ENCODE measurements at places on chromosomes 7 and 10. TPM values are rescaled to one million over a fixed set of nuclear protein-coding genes. Genes with fewer than 3 reads are reported as not detected.
A peak's percentile ranks its signal among the peaks of the same experiment; 100 is the strongest.

DNA sequence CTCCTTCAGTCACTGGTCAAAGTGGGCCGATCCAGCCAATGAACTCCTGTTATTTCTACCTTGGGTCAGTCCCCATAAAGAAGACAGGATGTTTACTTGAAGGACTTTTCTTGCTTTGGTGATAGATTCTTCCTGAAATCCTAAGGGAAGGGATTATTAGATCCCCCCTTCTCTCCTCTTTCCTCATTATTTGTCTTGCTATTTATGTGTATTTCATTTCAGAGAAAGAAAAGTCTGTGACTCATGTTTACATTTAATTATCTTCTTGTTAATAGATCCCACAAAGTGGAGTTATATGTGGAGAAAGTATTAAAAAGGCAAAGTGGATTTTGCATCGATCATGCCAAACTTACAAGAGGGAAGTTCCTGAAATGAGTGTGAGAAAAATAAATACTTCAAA is 341.5 kb downstream of the PHTF2 start:
- no peak for DNase-seq

DNA sequence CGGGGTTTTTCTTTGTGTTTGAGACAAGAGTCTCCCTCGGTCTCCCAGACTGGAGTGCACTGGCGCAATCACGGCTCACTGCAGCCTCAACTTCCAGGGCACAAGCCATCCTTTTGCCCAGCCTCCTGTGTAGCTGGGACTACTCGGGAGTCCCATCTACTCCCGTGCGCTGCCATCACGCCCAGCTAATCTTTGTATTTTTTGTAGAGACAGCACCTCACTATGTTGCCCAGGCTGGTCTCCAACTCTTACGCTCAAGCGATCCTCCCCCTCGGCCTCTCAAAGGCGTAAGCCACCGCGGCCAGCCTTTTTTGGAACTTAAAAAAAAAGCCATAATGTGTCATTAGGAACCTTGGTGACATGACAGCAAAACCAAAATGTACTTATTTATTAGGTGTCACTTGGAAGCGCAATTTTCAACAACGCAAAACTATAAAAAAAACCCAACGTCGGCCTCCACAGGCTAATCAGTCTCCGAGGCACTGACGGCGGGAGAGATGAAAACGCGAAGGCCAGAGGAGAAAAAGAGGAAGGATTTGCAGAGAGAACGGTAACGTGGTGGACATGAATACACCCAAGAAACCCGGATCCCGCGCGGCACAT is 911 bp upstream of the HNRNPH3 start:
- no peak for DNase-seq

GRCh38 chr10:47058961-47059391 is 147.7 kb downstream of the PTPN20 start:
- no peak for DNase-seq

GRCh38 chr7:113071465-113071864 is 15.2 kb downstream of the GPR85 start:
- DNase-seq, result no peak

DNA sequence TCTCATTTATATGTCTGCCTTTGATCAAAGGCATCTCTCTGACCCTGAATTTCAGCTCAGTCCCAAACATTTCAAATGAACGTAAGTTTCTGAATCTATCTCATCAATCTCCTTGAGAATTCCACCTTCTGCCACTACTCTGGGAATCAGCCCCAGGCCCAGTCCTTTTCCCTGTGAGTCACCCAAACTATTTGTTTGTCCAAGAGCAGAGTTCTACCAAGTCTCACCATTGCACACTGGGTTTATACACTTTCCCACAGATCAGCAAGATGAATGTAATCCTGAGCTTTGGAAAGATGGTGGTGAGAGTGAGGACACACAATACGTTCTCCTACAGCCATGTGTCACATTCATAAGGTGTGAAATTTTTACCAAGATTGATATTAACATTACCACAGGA is 251.3 kb upstream of the VWC2 start:
- no peak for DNase-seq

- DNase-seq, result no peak
These were observed 51.6 kb downstream of the COL28A1 start for GRCh38 chr7:7484072-7484471.

DNA sequence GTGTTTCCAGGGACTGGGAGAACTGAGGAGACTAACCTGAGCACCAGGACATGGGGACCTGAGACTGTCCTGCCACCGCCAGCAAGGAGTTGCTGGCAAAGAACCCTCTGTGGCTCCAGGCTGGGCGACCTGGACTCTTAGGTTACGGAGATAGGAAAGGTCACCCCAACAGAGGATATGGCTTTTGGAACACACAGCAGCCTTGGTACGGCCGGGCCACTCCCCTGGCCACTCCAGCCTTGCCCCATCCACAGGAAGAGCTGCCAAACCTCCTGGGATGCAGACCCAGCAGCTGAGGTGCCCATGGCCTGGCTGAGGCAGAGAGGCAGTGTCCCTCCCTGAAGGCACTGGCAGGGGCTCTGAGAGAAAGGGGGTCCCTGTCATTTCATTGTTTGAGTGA is 137.8 kb downstream of the OAT start:
- no peak for DNase-seq

DNA sequence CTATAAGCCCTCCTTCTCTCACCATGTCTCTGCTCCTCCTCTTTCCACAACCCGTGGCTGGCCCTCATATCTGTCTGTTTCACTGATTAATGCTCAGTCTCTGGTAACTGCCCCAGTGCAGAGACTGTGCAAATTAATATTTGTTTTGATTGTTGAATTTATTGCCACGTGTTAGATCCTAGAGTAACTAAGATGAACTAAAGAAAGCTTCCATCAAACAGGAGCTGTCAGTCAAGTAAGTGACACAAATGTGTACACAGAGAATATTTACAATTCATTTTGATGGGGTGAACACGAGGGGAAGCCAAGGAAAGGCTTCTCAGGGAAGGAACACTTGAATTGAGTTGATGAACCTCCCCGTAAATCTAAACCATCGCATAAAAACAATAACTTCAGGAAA is 182.5 kb downstream of the BAMBI start:
- no peak for DNase-seq

- no peak for DNase-seq
These were observed 82.5 kb upstream of the SP4 start for GRCh38 chr7:21345361-21345760.

DNA sequence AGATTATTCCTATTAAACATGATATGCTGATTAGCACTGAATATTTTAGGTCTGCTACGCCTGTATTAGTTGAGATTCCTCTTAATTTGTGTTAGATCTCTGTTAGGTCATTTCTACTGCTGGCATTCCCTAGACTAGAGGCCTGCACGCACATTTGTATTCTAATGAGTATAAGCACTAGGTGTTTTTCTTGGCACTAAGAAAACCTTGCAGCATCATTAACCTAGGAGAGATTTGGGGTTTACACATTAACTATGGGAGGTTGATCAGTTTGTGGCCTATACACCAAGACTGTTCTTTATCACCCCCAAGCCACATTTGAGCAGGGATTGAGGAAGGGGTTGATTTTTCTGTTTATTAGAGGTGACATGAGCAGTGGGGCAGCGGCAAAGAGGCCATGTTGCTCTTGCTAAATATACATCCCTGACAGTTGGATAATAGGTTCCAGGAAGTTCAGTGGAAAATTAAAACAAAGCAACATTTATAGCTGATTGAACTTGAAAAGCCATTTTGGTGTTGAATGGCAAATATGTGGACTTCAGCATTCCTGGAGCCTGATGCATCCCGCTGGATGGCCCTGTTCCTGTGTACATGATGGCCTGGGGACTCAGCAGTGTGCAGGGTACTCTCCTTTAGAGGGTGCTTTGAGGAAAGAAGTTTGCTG is 65.2 kb downstream of the GBF1 start:
- DNase-seq, result no peak

DNA sequence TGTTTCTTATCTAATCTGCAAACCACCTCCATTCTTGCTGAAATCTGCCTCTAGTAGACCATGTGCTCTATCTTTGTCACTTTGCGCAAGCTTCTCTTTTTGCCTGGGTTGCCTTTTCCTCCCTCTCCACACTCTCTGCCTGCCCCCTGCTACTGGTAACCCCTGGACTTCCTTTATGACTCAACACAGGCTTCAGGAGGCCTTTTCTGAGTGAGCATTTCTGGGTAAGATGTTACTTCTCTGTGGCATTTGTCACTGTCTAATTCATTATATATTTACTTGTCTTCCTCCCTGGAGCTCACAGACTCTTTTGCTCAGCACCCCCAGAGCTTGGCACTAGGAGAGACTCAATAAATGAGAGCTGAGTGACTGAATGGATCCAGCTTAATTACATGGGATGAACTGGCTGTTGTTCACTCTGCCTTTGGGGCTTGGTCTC is 8.4 kb downstream of the GOLGA7B start:
- DNase-seq, result no peak

GRCh38 chr7:100465702-100466311 is 1.7 kb upstream of the SPACDR start:
- no peak for DNase-seq

GRCh38 chr10:33666686-33667480 is 332.4 kb upstream of the NRP1 start:
- DNase-seq, result no peak

DNA sequence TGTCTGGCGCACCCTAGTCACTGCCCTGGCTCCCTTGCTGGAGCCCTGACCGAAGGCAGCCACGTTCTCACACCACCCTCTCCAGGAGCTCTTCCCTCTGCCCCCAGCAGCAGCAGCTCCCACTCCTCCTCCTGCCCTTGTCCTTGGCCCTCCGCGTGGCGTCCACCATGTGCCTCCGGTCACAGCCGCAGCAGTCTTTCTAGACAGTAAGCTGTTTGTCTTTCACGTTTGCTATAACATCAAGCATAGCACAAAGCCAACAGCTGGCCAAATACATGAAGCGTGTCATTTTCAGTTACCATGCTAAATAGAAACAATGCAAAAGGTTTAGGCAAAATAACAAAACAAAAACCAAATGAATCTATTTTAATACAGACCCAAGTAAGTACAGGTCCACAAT is 3.3 kb downstream of the PITRM1 start:
- DNase-seq, result no peak

DNA sequence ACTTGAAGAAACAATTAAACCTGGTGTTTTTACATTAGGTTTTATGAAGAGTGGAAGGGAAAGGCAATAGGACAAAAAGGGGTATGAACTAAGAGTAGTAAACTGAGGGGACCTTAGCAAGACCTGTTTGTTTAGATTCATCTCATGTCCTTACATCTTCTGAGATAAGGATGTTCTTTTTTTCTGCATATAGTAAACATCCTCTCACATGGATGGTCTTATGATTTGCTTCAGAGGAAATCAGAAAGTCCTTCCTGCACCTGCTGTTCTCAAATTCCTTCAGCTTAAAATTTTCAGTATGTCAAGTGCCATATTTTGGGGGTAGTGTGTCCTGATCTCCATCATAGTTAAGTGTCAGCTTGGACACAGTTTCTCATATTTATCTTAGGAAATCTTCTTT is 232.6 kb downstream of the ADK start:
- no peak for DNase-seq

- no peak for DNase-seq
These were observed 276.2 kb downstream of the FGFR2 start for GRCh38 chr10:121322046-121322445.

DNA sequence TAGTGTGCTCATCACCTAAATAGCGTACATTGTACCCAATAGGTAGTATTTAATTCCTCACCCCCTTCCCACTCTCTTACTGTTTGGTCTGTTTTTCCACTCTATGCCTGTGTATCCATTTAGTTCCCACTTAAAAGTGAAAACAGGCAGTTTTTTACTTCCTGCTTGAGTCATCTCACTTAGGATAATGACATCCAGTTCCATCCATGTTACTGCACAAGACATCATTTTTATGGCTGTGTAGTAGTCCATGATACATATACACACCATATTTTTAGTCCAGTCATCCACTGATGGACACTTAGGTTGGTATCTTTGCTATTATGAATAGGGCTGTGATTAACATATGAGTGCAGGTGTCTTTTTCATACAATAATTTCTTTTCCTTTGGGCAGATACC is 10.1 kb downstream of the STK17A start:
- DNase-seq, result no peak

DNA sequence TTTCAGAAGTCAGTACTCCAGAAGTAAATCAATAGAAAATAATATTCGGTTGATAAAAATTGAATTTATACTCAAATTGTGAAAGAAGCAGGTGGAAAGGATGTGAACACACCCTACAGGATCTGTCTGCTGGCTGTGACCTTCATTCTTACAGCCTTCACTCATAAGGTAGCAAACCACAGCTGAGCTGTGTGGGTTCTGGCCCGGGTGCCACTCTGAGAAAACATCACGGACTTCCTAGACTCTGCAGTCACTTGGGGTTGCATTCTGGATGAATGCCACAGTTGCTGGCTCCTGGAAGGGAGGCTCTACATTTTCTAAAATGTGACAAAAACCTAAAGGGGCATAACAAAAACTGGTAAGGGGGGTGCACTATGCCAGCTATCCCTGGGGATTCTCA is 36.0 kb upstream of the ABLIM1 start:
- DNase-seq, result peak; percentile 31

GRCh38 chr10:108323274-108323798 is 1158.8 kb upstream of the SORCS1 start:
- DNase-seq, result no peak

- no peak for DNase-seq
These were observed 26.1 kb upstream of the C10orf53 start for GRCh38 chr10:49653273-49653929.

DNA sequence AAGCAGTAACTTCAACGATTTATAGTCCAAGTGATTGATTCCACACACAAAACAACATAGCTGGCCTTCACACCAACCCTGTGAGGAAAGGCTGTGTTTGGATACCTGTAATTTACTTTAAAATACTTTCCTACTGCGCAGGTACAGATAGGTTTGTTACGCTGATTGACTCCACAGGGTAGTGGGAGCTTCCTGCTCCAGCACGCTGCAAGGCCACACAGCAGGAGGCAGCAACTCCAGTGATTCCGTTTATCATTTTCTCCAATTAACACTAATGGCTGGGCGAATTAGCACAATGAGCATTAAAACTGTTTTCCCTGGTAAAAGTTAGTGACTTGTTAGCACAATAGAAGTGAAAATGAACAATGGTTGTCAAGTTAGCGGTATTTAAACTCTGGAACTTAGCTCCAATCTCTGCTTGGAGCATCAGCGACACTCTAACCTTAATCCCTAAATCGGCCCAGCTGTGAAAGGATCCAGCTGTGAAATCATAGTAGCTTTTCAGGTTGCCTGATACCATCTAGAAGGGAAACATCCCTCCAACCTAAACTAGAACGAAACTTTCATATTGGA is 959 bp downstream of the DCLRE1C start:
- DNase-seq, result no peak

- DNase-seq, result no peak
These were observed 120.6 kb downstream of the SH3PXD2A start for GRCh38 chr10:103734731-103735130.

GRCh38 chr7:16804674-16805439 is at the start of gene AGR2:
Gene AGR2 (minus strand): TSS chr7:16804999. CDS start chr7:16801796, 3,203 bp downstream.
- no peak for DNase-seq

GRCh38 chr10:11930312-11930978 is 107.3 kb downstream of the PROSER2 start:
- DNase-seq, result no peak

Gene NPC1L1
- total RNA-seq, result not detected

Gene PALD1
- total RNA-seq, result 1.4 TPM

Gene PRLHR
- not detected for total RNA-seq

Gene PLAC9
- not detected for total RNA-seq

Gene KLF14
- total RNA-seq, result not detected

Gene RRP12
- total RNA-seq, result 23.8 TPM

Gene ZNRF2
- total RNA-seq, result 27.1 TPM

Gene XRCC2
- 10.9 TPM for total RNA-seq

Gene GPNMB
- 19.5 TPM for total RNA-seq

Gene DNMBP
- 5.2 TPM for total RNA-seq

Gene INA
- total RNA-seq, result 0.09 TPM

Gene KAT6B
- total RNA-seq, result 47.2 TPM

Gene ADO
- 23.3 TPM for total RNA-seq

Gene HMX2
- not detected for total RNA-seq

Gene MAGI2
- total RNA-seq, result 0.19 TPM

Gene CPED1
- not detected for total RNA-seq
